Vagina (tissue), 2 donors: ENCODE measurements at places on chromosomes 5 and 9. TPM values are rescaled to one million over a fixed set of nuclear protein-coding genes. Genes with fewer than 3 reads are reported as not detected.

Gene CDKN2A
- total RNA-seq = 25.8 TPM

Gene NTRK2
- total RNA-seq = 16.0 TPM

Gene IFNB1
- not detected for total RNA-seq

Gene RAB3C
- total RNA-seq = 2.5 TPM

Gene SPINK6
- total RNA-seq = not detected

Gene AK6
- 17.4 TPM for total RNA-seq

Gene NEURL1B
- total RNA-seq = 30.9 TPM

Gene FCN1
- 1.7 TPM for total RNA-seq

Gene MTAP
- total RNA-seq = 19.9 TPM

Gene TTC23L
- total RNA-seq = 0.25 TPM

Gene AFAP1L1
- 14.7 TPM for total RNA-seq

Gene GABRA1
- total RNA-seq = not detected

Gene ST6GALNAC6
- 108 TPM for total RNA-seq

Gene BARHL1
- not detected for total RNA-seq

Gene C9
- total RNA-seq = not detected

Gene SLC25A48
- total RNA-seq = 0.49 TPM

Gene PTPRD
- 10.3 TPM for total RNA-seq

Gene FRRS1L
- total RNA-seq = 2.2 TPM

Gene KLF4
- total RNA-seq = 144 TPM

Gene NEUROG1
- not detected for total RNA-seq

- no peak for DNase-seq
These were observed 19.4 kb upstream of the C1QTNF3 start for GRCh38 chr5:34062419-34062818.

DNA sequence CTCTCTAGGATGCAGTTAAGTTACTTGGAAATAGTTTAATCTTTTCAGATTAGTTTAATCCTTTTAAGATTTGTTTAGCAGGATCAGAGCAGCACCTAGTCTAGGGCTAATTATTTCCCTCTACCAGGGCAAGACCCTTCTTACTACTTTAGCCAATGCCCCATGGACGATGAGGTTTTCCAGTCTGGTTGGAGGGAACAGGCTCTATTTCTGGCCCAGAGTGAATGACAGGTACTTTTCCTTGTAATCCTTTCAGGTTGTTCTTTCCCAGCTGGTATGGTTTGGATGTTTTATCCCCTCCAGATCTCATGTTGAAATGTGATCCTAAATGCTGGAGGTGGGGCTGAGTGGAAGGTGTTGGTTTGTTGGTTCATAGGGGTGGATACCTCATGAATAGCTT lies 27.2 kb downstream of the PTTG1 start:
- no peak for DNase-seq

GRCh38 chr5:143552680-143553079 lies 149.2 kb upstream of the NR3C1 start:
- no peak for DNase-seq

- DNase-seq = no peak
These were observed 555 bp upstream of the PCDHGC4 start for GRCh38 chr5:141484310-141484640.

GRCh38 chr5:129124608-129125007 lies 30.1 kb downstream of the ISOC1 start:
- DNase-seq = no peak

GRCh38 chr5:138625134-138625533 lies 49.9 kb upstream of the HSPA9 start:
- no peak for DNase-seq

DNA sequence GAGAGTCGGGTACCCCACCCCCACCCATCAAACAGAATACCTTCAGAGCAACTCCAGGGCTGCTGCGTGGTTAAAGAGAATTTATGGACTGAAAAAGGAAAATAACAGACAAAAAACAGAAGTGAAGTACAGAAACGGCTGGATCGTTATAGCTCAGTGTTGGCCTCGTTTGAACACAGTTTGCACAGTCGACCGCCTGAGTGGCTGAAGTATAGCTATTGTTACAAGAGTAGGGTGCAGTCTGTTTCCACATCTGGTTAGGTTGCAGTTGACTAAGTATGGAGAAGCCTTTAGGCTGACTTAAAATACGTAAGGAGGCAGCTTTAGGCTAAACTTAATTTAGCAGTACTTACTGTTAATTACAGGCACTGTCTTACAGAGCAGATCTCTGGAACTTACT lies 121.2 kb downstream of the GCNT1 start:
- DNase-seq = no peak

DNA sequence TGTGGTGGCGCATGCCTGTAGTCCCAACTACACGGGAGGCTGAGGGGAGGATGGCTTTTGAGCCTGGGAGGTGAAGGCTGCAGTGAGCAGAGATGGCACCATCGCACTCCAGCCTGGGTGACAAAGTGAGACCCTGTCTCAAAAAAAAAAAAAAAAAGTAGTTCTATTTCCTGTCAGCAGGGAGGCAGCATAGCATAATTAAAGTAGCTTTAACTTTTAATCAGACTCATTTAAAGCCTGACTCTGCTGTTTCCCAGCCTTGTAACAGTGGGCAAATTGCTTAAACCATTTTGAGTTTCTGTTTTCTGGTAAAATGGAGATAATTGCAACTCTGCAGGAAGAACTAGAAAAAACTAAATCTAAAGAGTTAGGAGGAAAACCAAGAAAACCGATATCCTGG lies 31.2 kb downstream of the CNOT6 start:
- no peak for DNase-seq

DNA sequence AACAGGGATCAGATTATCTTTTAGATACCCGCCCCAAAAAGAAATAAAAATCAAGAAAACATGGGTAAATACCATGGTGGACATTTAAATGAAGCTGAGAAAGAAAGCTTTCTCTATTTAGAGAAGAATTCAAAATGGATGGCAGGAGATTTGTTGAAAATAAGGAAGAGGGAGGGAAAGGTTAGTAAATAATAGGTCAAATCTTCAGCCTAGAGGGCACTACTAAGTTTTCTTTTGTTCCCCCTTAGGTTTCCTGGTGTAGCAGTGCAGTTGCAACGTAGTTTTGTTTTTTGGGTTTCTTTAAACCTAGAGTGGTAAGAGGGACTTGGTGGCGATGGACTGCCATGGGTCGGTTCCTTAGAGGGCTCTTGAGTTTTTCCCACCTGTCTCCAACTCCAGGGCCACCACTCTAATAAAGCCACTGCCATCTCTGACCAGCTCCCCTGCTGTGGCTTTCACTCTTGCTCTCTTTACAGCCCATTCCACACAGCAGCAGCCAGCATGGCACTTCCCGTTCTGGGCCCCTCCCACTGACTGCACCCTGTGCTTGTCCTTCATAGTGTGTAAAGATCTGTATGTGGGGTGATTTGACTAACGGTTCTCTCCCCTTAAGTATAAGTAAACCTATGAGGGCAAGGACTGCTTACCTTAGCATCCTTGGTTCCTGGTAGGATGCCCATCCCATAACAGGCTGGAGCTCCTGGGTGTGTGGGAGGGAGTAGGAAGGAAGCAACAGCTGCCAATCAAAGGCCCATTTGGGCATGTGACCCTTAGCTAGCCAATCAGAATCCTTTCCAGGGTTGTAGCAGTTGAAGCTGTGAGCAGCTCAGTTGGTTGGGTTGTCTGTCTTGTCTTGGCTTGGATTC lies 118.3 kb downstream of the SLC1A3 start:
- no peak for DNase-seq

DNA sequence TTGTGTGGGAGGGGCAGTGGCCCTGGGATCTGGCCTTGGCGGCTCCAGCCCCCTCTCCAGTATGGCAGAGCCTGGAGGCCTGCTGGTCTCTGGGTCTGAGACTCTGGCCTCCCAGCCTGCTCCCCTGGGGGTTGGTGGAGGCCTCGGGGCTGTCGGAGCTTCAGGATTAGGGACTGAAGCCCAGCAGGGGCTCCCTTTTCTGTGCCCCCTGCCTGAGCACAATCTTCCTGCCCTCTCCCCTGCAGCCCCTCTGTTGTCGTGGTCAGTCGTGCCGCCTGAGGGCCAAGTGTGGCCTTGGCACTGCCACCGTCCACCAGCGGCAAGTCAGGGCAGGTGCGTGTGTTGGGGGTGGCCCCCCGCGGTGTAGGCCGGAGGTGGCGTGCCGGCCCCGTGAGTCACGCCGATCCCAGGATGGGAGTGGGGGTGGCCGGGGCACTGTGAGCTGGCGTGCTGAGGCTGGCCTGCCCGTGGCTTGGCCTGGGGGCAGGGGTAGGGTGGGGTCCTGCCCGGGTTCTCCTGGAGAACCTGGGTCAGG lies 53.6 kb downstream of the RXRA start:
- DNase-seq = no peak

GRCh38 chr5:17436761-17437221 lies 61.2 kb upstream of the TAF11L2 start:
- no peak for DNase-seq

- DNase-seq = peak; percentile 72
These were observed 25.5 kb downstream of the TCF7 start for GRCh38 chr5:134139891-134140469.

GRCh38 chr5:76859591-76860247 lies 9.9 kb downstream of the S100Z start:
- DNase-seq = no peak

DNA sequence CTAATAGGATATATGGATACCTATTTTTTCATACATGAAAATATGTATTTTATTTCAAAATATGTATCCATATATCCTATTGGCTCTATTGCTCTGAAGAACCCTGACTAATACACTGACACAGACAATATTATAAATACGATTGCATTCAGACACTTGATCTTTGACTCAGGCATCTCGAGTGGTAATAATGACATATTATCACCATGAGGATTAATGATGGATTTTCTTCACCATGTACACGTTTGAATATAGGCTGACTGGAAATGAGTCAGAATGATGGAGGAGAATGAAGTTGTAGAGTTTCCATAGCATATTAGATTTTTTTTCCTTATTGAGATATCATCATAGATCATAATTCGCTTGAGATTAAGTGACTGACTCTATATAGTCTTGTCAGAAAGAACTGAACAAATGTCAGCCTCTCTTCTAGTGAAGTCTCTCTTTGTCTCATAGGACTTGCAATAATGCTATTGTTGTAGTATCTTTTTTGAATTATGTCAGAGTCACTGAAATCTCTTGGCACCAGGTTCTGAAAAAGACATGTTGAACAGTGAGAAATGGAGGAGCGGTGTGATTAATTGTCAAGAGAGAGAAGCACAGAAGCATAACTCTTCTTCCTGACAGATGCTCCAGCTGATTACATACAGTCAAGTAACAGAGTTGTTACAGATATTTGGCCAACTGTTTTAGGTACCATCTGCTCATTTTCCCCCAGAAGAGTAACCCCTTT lies 41.4 kb upstream of the SLCO6A1 start:
- DNase-seq = no peak

DNA sequence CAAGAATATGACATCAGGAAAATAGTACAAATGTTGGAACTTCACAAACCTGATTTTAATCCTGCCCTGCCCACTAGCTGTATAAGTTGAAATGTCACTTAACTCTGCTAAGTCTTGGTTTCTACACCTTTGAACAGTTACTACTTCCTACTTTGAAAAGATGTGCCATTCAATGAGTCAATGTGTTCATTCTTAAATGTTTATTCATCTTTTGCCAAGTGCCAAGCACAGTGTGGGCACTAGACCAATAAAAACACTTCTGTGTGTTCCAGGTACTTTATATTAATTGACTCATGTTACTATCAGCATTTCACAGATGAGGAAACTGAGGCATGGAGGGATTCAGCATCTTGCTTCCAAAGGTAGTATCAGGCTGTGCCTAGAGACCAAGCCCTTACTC lies 12.8 kb downstream of the PDCL start:
- DNase-seq = no peak

- no peak for DNase-seq
These were observed 342.2 kb upstream of the ZNF608 start for GRCh38 chr5:125088522-125089105.

DNA sequence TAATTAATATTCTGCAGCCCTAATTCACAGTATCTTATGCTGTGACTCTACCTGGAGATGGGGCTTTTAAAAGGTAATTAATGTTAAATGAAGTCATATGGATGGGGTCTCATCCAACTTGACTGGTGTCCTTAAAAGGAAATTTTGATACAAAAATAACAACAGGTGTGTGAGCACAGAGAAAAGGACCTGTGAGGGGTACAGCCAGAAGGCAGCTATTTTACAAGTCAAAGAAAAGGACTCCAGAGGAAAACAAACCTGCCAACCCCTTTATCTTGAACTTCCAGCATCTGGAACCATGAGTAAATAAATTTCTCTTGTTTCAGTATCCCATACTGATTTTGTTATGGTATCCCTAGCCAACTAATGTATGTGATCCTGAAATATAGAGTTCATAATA lies 250.3 kb downstream of the TMEM232 start:
- DNase-seq = no peak

GRCh38 chr9:113375057-113376023 lies 1.4 kb downstream of the HDHD3 start:
- DNase-seq = no peak

DNA sequence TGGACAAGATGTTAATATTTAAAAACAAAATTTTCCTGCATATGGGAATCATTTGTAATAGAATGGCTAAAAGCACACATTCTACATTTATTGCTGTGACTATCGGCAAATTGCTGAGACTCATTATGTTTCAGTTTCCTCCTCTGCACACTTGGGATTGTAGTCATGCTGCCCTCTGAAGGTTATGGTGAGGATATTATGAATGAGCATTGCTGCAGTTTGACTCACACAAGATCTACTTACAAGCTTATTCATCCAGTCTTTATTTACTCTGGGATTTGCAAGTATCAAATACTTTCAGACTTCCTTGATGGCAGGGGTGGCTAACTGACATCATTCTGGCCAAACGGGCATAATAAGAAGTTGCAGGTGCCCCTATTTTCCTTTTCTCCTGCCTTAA lies 9.5 kb upstream of the NFIL3 start:
- DNase-seq = no peak

DNA sequence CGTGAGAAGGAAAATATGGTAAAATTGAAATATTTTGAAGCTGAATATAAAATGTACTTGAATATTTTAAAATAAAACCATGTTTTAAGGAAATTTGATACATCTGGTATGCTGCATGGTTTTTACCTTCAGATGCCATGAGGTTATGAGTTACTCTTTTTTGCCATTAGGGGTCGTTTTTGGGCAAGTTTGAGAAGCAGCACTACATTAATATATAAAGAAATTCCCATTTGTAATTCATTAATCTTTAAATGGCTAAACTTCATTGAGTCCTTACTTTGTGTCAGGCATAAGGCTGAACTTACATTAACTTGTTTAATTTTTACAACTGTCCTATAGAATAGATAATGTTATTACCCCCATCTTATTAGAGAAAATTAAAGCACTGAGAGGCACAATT lies 152.3 kb downstream of the KDM4C start:
- no peak for DNase-seq

- no peak for DNase-seq
These were observed 16.1 kb upstream of the SPATA31D4 start for GRCh38 chr9:81912135-81912534.

GRCh38 chr9:109426626-109427402 lies 71.3 kb downstream of the PTPN3 start:
- DNase-seq = no peak

DNA sequence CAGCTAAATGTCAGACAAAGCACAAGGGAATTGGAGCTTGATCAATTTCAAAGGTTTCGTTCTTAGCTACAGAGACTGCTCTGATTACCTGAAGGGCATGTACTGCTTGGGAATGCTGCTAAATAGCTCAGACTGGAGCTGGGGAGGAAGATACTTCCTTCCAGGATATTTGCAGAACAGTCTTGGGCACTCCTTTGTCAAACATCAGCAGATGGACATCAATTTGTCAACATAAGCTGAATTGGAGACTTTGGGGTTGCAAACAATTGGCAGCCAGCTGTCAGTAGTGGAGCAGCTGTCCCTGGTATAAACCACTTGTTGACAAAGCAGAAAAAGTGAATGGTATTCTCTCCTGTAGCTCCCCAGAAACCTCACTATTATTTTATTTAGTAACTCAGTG lies 182.0 kb downstream of the CCDC192 start:
- DNase-seq = no peak

- DNase-seq = no peak
These were observed 12.9 kb downstream of the RASGRF2 start for GRCh38 chr5:80973027-80973426.
